ENCODE measurements at places on chromosomes 5 and 9. TPM values are rescaled to one million over a fixed set of nuclear protein-coding genes. Genes with fewer than 3 reads are reported as not detected.

DNA sequence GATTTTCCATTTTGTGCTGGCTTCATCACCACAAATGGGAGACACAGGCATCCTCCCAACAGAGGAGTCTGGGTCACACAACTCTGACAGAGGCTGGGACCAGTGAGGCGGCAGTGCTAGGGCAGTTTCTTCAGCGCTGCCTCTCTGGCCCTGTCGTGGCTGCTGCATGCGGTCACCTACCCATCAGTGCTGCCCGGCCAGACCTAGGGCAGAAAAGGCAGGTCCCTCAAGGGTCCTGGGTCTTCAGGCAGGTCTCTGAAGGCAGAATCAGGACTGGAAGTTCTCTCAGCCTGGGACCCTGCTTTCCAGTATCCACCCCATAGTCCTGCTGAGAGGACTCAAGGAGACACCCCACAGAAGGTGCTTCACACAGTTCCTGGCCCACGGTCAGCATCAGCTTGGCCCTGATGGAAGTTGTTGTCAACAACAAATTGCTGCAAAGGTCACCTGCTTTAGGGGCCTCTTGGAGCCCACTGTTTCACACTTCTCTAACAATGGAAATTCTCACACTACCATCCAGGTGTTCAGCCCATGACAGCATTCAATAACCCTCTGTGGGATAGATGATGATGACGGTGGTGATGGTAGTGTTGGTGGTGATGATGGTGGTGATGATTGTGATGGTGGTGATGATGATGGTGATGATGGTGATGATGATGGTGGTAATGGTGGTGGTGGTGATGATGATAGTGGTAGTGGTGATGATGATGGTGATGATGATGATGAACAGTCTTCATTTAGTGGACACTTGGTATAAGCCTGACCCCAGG lies 146.4 kb upstream of the PPP1R26 start:
- DNase-seq, result no peak

IFNA7 gene
- not detected for total RNA-seq

PDGFRB gene
- 49.3 TPM for total RNA-seq

PALM2AKAP2 gene
- total RNA-seq, result 87.1 TPM

DNA sequence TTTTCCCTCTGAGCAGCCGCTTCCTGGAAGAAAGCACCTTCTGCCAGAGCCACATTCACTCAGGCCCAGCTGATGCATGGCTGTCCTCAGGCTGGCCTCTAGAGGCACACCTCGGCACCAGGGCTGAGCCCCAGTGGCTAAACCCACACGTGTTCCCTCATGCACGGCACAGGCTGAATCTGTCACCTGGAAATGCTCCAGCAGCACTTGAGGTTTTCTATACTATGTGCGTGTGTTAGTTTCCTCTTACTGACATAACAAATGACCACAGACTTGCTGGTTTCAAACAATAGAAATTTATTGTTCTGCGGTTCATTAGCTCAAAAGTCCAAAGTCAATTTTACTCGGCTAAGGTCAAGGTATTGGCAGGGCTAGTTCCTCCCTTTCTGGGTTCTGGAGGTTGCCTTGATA lies 141.4 kb downstream of the LRRC70 start:
- DNase-seq, result no peak

UGCG gene
- total RNA-seq, result 13.1 TPM

- DNase-seq, result no peak
These were observed 205.5 kb downstream of the MEF2C start for GRCh38 chr5:88677376-88677895.

DNA sequence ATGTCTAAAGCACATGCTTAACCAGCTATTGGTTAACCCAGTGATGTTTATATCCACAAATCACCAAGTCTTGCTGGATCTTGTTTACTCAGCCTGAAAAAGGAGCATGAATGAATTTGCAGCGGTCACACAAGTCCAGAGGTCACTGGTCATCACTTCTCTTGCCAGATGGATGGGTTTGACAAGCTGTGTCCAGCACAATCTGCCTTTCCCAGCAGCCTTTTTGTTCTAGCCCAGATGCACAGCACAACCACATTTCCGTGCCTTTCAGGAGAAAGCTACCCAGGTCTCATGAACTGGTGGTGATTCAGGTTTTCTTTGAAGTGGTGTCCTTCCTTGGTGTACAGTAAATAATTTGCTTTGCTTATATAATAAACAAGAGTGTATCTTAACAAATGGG lies 32.1 kb downstream of the TMEM252 start:
- no peak for DNase-seq

FAM78A gene
- 54.6 TPM for total RNA-seq

GRCh38 chr5:15106530-15107283 lies 235.1 kb upstream of the ANKH start:
- DNase-seq, result no peak

DNA sequence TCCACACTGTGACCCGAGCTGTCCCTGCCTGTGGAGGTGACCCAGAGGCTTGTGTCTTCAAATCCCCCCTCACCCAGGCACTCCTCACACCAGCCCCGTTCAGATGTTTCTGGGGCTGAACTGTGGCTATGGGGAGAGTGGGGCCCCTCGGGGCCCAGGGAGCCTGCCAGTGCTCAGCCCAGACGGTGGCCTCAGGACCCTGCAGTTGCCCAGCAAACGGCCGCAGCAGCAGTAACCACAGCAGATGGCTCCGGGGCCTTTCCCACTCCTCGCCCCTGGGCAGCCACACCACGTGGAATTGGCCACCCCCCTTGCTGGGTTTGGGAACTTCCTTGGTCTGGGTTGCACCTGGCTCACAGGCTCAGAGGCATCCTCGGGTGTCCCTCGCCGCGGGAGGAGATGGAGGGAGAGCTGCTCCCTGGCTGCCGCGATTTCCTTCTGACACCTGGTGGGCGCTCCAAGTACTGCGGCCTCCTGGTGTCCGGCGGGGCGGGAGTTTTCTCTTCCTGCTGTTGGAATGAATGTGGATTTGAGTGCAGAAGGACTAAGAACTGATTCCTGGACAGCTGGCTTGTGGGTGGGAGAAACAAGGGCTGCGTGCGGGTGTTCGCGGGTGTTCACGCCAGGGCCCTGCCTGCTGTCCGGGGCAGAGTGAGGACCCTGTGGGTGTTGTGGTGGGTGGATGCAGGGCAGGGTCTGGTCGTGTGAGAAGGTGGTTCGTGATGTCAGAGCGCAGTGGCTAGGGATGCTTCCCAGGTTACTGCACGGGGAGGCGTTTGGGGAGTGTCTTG lies 97.5 kb downstream of the COL5A1 start:
- DNase-seq, result peak; percentile 89

DNA sequence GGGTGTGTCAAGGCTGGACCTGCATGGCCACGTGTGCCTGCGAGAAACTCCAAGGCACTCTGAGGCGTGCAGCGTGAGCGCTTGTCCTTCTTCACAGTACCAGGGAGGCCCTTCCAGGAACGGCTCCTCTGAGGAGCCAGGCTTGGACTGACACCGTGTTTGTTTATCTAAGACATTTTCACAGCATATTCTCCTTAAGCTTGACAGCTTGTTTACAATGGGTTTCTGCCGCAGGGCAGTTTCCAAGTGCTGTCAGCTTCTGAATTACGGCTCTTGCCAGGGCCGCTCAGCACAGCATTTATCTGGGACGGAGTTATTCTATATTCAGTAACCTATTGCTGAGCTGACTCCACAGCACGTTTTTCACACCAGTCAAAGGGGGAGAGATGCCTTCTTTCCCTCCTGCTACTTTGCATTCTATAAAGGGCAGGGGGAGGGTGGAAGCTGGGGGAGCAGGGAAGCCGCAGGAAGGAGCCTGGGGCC lies 98.4 kb downstream of the LMNB1 start:
- no peak for DNase-seq

- DNase-seq, result no peak
These were observed 1.7 kb downstream of the ADAMTS16 start for GRCh38 chr5:5141625-5142525.

RETREG1 gene
- total RNA-seq, result 148 TPM

- no peak for DNase-seq
These were observed 24.5 kb upstream of the C5orf47 start for GRCh38 chr5:173964506-173964905.

GGTA1 gene
- total RNA-seq, result 20.4 TPM

ANKRD31 gene
- 0.14 TPM for total RNA-seq

GRCh38 chr9:117549444-117549843 lies 134.6 kb upstream of the ASTN2 start:
- no peak for DNase-seq

SLC25A2 gene
- total RNA-seq, result 0.17 TPM

SLC36A1 gene
- 3.0 TPM for total RNA-seq

DNA sequence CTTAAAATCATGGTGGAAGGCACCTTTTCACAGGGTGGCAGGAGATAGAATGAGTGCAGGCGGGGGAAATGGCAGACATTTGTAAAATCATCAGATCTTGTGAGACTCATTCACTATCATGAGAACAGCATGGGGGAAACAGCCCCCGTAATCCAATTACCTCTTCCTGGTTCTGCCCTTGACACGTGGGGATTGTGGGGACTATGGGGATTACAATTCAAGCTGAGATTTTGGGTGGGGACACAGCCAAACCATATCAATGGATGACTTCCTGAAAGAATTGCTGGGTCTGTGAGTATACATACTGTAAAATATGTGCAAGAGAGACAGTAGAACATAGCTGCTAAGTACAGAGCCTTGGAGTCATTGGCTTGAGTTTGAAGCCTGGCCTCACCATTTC lies 47.0 kb downstream of the KIAA1958 start:
- no peak for DNase-seq

NR4A3 gene
- 7.7 TPM for total RNA-seq

GRCh38 chr9:137728444-137729311 lies 109.9 kb downstream of the EHMT1 start:
- no peak for DNase-seq

DNA sequence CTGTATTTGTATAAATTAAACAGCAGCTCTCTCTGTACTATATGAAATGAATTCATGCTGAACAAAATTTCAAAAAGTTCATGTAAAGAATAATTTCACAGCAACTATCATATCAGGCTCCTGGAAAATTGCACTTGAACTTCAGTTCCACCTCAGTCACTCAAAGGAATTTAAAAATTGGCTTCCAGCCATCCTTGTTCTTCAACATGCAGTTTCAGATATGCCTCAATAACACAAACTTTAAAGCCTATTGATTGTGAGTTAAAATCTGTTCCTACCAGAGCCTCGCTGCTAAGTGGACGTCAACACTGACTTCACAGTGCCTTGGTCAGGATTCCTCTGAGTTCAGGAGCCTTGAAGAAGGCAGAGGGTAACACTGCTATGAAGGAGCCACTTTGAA lies 418.7 kb upstream of the WWC1 start:
- DNase-seq, result no peak

DNA sequence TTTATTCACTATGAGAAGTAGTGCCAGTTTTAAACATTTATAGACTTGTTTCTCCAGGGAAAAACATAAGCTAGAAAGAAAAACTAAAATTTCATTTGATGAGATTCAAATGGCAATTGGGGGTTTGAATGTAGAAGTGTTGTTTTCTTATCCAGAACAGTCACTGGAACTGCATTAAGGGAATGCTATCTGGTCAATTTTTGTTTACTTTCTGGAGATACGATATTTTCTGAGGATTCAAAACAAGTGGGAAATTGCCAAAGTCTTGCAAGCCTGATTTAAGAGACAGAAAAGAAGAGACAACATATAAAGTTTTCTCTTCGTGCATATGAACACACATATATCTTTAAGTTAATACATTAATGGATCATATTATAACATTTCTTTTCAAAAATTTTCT lies 118.4 kb downstream of the NXNL2 start:
- no peak for DNase-seq

DNA sequence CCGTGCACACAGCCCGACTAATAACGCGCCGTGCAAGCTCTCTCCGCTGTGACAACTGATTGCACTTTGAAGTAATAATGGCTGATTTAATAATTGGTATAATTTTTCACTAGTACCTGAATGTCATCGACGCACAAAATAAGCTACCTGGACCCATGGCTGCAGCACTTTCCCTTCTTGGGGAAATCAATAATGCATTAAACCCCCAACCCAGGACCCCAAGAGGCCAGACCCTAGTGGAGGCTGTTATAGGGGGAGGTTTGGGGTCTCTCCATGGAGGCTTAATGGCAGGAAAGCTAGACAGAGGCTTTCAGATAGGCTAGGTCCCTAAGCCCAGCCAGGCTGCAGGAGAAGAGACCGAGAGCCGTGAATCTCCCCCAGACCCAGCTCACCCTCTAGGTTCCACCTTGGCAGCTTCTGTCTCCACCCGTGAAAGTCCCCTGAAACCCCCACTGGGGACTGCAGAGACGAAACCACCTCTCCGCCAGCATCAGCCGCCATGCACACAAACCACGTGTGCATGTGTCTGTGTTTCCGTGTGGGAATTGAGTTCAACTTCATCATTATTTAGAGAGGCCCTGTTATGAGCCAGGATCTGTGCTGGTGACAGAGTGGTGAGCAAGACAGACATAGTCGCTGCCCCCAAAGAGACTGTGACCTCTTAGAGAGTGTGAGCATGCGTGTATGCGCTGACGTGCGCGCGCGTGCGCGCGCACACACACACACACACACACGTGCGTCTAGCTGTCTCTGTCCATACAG lies 168.6 kb upstream of the MVB12B start:
- no peak for DNase-seq

DNA sequence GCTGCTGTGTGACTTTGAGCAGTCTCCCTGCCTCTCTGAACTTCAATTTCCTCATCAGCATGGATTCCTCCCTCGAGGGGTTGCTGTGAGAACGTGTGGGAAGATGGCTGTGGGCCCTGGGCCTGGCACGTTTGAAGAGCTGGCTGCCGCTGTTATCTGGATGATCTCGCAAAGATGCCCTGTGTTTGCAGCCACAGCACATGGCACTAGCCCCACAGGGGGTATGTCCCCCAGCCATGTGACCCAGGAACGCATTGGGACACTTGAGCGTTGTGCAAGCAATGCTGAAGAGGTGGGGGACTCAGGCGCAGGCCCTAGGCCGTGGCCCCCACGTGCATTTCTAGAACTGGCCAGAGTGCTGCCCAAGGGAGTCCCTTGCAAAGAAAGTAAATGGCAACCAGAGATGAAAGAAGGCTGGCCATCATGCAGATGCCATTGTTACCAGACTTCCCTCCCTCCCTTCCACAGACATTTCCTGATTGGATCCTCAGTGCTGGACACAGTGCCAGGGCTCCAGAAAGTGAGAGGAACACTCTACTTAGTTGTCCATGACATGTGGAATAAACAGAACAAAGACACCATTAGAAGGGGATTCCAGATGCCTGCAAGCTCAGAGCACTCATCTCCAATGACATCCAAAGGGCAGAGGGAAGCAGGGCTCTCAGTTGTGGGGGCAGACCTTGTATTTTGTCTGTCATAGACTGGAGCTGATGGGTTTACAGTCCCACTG lies 65.1 kb upstream of the NEURL1B start:
- DNase-seq, result no peak

DNA sequence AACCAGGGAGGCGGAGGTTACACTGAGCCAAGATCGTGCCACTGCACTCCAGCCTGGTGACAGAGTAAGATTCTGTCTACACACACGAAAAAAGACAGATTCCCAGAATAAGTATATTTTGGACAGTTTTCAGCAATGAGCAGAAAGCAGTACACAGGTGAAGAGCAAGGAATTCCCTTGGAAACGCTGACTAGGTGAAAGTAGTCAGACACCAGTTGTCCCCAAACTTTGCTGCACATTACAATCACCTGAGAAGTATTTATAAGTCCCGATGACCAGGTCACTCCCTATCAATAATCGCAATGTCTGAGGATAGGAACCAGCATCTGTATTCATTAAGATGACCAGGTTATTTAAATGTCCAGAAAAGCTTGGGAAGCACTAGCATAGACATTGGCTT lies 78.3 kb downstream of the CPLANE1 start:
- no peak for DNase-seq

GRCh38 chr9:123548741-123549545 lies 192.9 kb downstream of the CRB2 start:
- DNase-seq, result no peak

PCDHGB6 gene
- total RNA-seq, result 6.5 TPM

DOCK2 gene
- 9.6 TPM for total RNA-seq

ADAMTS2 gene
- total RNA-seq, result 23.2 TPM

- DNase-seq, result no peak
These were observed 18.1 kb downstream of the TCF7 start for GRCh38 chr5:134132372-134133187.

Data from right cardiac atrium (tissue), 5 donors.